Urinary bladder (tissue), 4 donors: ENCODE measurements at places on chromosomes 12 and 14. TPM values are rescaled to one million over a fixed set of nuclear protein-coding genes. Genes with fewer than 3 reads are reported as not detected.

DNA sequence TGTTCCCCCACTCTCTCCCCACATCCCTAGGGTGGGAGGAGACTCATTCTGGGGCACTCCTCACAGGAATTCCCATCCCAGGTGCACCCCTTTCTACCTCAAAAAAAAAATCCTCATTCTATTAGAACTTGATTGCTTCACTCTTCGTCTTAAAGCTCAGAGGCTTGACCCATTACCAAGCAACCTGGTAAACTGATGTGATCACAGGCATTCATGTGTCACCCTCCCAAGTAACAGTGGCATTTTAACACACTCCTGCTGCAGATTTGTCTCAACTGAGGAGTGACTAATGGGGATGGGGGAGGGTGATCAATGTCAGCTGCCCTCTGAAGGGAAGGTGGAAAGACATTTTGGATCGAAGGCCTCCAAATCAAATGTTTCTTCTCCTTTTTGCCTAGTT lies 78.1 kb upstream of the PTHLH start:
- no peak for DNase-seq

- DNase-seq: no peak
Measured at GRCh38 chr12:30613119-30613830, 82.4 kb downstream of the IPO8 start.

The PRB4 gene
- total RNA-seq: not detected

The TM7SF3 gene
- total RNA-seq: 72.3 TPM

- DNase-seq: no peak
Measured at GRCh38 chr12:41683023-41683422, 461.7 kb downstream of the GXYLT1 start.

GRCh38 chr14:100261621-100262020 lies 22.7 kb downstream of the YY1 start:
- no peak for DNase-seq

DNA sequence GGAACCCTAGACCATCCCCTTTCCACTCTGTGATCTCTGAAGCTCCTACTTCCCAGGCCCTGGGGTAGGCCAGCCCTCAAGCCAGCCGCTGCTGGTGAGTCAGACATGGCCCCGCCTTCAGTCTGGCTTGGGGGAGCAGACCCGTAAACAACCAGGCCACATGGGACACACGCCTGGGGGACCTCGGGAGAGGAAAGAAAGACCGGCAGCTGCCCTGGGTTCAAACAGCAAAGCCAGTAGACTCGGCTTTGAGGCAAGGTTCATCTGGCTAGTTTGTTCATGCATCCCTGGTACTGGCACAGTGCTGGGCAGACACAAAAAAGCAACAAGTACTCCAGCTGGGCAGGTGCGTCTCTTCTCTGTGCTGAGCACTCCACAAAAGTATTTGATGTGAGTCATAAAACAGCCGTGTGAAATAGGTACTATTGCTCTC lies 101.9 kb downstream of the SETD3 start:
- no peak for DNase-seq

The C12orf50 gene
- total RNA-seq: 0.26 TPM

DNA sequence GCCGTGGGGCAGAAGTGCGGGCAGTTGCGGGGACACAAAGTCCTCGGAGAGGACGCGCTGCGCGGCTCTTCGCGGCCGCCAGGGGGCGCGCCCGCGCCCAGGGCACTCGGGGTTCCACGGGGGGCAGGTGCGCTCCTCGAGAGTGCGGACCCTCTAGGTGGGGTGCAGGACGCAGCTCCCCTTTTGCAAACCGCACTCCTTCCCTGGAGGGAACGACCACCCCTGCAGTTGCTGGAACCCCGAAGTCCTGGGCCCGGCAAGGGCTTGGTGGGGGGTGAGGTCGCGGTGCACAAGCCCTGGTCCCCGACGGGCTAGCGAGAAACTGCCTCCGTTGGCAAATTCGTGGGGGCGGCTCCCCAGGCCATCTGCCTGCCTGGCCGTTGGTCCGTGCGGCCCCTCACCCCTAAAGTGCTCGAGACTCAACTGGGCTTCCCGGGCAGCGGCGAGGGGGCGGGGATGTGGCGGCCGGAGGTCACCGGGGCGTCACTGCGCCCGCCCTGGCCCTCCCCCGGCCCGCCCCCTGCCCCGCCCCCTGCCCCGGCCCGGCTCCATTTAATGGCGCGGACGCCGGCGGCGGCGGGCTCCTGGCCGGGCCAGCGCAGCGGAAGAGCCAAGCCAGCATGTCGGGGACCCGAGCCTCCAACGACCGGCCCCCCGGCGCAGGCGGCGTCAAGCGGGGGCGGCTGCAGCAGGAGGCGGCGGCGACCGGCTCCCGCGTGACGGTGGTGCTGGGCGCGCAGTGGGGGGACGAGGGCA lies at the start of gene ADSS1:
Gene ADSS1 (plus strand): TSS at position 579 of the 756 bp plus-strand sequence. CDS start 42 bp downstream, at position 621.
- DNase-seq: no peak

- DNase-seq: no peak
Measured at GRCh38 chr12:41061192-41061591, 126.9 kb upstream of the PDZRN4 start.

GRCh38 chr12:125634813-125635212 lies 569.6 kb downstream of the AACS start:
- no peak for DNase-seq

The OR4E2 gene
- not detected for total RNA-seq

- no peak for DNase-seq
Measured at GRCh38 chr14:63371033-63371432, 52.3 kb upstream of the GPHB5 start.

- no peak for DNase-seq
Measured at GRCh38 chr12:25347716-25348592, 97.2 kb upstream of the KRAS start.

- no peak for DNase-seq
Measured at GRCh38 chr12:96132819-96133218, 61.4 kb upstream of the ELK3 start.

DNA sequence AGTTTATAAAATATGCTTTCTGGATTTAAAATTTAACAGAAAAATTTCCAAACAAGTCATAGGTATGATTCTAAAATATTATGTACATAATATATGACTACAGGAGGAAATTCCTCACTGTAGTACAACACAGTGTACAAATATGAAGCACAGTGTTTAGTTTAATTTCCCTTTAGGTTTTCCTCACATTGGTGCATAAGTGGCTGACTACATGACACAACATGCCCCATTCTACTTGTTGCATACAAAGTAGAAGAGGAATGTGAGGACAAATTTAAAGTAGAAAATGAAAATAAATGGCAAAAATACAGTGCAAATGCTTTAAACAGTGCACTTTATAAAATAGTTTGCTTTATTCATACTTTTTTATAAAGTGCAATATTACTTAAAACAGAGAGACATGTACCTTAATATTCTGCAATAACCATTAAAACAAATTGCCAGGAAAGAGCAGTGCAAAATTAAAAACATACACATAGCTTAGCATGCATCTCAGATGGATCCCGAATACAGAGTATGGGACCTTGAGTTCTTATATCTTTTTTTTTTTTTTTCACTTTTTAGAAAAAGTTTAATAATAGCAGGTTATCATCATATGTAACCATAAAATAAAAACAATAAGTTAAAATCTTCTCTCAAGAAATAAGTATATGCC lies 54.8 kb upstream of the TTC7B start:
- no peak for DNase-seq
